Nephron progenitor cell (in vitro differentiated cells): ENCODE measurements at places on chromosomes 1 and 21.

- DNase-seq, result no peak
These were observed 29.9 kb downstream of the MAP10 start for GRCh38 chr1:232835166-232835565.

- no peak for DNase-seq
These were observed 18.8 kb upstream of the CITED4 start for GRCh38 chr1:40880813-40881549.

DNA sequence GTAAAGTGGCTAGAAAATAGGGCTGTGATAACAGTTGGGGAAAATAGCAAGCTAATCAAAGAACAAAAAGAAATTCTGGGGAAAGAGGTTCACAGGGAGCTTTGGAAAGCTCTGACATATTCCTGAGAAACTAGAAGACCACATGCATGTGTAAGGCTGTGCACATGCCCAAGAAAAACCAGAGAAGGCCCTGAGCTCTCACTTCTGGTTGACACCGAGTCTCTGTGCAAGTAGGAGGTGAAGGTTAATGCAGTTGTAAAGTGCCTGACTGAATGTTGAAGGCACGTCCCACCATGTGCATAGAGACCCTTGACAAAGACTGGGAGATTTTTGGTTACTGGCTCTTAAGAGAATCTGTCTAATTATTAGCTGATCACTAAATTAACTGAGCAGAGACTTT is 261.0 kb downstream of the DYRK1A start:
- no peak for DNase-seq

DNA sequence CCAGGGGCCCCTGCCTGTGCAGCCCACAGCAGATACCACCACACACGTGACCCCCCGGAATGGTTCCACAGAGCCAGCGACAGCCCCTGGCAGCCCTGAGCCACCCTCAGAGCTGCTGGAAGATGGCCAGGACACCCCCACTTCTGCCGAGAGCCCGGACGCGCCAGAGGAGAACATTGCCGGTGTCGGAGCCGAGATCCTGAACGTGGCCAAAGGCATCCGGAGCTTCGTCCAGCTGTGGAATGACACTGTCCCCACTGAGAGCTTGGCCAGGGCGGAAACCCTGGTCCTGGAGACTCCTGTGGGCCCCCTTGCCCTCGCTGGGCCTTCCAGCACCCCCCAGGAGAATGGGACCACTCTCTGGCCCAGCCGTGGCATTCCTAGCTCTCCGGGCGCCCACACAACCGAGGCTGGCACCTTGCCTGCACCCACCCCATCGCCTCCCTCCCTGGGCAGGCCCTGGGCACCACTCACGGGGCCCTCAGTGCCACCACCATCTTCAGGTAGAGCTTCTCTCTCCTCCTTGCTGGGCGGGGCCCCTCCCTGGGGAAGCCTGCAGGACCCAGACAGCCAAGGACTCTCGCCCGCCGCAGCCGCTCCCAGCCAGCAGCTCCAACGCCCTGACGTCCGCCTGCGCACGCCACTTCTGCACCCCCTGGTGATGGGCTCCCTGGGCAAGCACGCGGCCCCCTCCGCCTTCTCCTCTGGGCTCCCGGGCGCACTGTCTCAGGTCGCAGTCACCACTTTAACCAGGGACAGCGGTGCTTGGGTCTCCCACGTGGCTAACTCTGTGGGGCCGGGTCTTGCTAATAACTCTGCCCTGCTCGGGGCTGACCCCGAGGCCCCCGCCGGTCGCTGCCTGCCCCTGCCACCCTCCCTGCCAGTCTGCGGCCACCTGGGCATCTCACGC is 51.0 kb downstream of the COL18A1 start:
- no peak for DNase-seq

DNA sequence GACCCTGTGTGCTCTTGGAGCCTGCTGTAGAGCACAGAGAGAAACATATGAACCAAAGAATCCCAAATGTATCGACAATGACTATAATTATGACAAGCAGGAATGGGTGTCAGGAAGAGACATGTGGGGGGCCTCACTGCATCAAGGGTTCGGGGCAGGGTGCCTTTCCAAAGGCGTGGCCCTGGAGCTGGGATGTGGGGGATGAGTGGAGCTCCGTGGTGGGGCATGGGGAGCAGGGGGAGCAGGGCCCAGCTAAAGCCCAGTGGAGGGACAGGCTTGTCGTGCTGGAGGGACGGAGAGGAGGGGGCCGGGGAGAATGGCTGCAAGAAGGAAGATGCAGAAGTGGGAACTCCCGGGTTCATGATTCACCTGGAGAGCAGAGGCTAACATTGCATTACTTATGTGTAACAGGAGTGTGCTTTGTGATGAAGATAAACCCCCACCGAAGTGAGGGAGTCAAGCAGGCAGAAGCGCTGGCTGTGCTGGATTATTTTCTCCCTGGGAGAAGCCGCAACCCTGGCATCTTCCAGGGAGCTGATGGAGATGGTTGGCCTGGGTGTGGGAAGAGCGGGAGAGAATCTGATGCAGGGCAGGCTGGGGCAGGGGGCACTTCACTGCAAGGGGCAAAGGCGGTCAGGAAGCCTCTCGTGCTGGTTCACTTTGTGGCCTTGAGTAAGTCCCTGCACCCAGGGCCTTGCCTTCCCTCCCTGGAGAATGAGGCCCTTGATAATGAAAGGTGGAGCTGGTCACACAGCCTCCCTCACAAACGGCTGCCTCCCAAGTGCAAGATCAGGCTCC is 124.6 kb upstream of the RUNX3 start:
- no peak for DNase-seq

DNA sequence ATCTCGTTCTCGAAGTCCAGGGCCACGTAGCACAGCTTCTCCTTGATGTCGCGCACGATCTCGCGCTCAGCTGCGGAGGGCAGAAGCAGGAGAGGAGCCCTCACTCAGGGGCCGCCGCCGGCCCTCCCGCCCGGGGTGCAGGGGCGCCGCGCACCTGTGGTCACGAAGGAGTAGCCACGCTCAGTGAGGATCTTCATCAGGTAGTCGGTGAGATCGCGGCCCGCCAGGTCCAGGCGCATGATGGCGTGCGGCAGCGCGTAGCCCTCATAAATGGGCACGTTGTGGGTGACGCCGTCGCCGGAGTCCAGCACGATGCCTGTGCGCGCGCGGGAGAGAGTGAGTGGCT is 1.8 kb downstream of the ACTA1 start:
- DNase-seq, result no peak

GRCh38 chr1:8063298-8064036 is 37.4 kb upstream of the ERRFI1 start:
- DNase-seq, result no peak

- DNase-seq, result no peak
These were observed 14.5 kb upstream of the CDCA8 start for GRCh38 chr1:37677808-37678207.

DNA sequence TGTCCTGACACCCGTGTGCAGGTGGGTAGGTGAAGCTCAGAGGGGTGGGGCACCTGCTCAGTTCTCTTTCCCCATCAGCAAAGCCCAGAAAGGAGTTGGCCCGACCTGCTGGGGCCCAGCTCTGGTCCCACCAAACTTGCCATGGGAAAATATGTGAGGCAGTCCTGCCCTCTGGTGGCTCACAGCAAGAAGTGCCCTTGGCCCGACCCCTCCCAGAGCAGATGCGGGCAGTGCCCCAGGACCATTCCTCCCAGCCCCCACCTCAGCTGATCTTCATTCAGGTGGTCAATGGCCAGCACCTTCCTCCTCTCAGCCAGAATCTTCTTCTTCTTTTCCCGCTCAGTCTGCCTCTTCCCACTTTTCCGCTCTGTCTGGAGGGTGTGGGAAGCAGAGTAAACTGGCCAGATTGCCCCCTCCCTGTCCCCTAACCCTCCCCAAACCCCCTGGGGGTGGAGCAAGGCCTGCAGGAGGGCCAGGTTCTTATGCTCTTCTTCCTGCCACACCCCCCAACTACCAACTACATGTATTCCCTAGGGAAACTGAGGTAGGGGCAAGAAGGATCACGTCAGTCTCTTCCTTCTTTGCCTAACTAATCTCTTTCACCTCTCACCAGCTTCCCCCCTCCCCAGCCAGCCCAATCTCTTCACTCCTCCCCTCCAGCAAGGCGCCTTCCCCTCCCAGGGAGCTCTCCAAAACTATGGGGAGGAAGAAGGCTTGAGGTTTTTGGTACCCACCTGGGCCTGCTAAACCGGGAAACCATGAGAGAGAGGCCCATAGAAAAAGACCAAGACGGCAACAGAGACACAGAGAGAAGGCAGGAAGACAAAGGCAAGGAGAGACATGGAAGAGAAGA is 15.6 kb downstream of the TNNT2 start:
- DNase-seq, result peak; percentile 73

GRCh38 chr1:49854741-49855140 is 169.0 kb downstream of the AGBL4 start:
- no peak for DNase-seq

- no peak for DNase-seq
These were observed 335.0 kb downstream of the TGFB2 start for GRCh38 chr1:218679988-218680748.

DNA sequence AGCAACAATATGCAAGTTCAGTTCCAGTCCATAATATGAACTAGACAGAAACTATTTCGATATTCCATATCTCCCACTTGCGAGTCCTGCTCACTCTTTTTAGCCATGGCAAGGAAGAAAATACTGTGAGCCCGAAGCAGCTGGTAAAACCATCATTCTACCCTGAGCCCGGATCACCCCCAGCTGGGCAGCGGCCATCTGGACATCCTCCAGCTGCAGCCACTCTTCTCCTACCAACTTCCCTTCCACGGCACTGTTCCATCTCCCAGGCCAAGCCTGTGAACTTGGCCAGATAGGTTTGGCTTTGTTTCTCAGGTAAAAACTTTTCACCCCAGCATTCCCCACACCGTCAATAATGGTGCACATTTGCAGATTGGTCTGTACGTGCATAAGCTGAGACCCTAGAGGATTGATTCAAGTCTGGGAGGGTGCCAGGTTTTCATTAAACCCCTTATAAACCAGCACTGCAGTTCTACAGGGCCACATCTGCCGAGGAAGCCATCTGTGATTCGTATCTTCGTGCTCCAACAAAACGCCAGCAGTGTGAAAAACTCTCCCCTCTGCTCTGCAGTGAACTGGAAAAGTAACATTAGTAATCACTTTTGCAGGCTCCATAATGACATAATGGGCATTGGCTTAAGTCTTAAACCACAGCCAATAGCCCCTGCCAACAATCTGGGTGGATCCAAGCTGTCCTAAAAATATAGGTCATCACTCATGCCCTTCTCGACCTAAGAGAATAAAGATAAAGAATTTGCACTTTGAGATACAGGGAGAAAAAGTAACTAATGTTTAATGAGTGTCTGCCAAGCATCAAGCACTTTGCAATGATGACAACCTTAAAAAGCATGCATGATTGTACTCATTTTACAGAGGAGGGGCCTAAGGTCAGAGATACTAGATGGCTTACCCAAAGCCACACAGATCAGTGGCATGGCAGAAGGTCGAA is 205.1 kb downstream of the PLPP3 start:
- DNase-seq, result no peak

- no peak for DNase-seq
These were observed 77.8 kb downstream of the KCNK2 start for GRCh38 chr1:215160351-215160750.

DNA sequence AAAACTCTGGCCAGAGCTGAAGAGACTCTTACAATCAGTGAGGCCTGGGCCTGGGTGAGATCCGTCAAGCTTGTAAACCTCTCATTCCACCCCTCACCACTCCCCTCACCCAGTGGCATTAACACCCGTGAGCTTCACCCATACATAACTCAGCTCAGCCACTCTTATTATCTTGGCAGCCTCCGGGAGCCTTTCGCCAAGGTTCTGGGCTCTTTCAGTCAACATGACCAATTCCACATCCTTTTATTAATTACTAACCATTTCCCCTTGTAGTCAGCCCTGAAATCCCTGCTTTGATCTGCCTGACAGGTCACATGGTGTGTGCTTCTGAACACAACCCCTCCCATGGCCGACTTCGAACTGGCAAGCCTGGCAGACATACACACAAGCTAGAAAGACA is 134.8 kb downstream of the SETD4 start:
- DNase-seq, result peak; percentile 8
